ENCODE measurements at places on chromosomes 7 and 10. TPM values are rescaled to one million over a fixed set of nuclear protein-coding genes. Genes with fewer than 3 reads are reported as not detected.

Gene SYNPO2L
- 0.34 TPM for total RNA-seq

- DNase-seq: no peak
Measured at GRCh38 chr7:80466636-80467035, 45.2 kb downstream of the GNAT3 start.

DNA sequence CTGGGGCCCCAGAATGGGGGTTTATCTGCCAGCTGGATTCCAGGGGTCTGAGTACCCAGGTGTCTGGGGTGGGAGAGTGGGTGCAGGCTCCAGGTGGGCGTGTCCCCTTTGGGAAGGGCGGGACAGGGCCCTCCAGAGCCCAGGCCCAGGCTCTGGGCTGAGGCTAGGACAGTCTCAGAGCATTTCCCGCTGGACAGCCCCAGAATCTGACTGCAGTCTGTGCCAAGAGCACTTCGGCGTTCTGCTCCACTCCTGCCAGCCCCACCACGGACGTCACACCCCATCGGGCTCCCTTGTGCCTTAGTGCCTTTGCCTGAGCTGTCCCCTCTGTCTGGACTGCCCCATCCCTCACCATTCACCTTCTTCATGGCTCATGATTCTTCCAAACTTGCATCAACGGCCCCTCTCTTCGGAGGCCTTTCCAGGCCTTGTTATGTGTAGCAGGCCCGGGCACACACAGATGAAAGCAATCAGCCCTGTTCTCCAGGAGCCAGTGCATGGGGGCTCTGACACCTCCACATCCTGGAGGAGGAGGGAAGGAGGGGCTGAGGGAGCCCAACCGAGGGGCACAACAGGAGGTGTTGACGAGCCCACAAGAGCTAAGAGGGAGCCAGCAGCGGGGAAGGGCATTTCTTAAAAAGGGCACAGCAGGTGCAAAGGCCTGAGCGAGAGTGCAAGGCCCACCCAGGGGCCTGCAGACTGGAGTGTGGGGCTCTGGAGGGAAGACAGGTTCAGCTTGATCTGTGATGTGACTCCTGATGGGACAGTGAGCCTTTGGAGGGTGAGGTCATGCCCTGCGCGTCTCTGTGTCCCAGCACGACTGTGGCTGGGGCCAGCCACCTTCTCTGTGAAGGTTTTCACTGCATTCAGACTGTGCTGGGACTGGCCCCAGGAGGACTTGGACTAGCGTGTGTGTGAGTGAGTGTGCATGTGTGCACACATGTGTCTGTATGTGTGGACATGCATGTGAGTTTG lies 41.7 kb downstream of the GTF2IRD1 start:
- DNase-seq: no peak

DNA sequence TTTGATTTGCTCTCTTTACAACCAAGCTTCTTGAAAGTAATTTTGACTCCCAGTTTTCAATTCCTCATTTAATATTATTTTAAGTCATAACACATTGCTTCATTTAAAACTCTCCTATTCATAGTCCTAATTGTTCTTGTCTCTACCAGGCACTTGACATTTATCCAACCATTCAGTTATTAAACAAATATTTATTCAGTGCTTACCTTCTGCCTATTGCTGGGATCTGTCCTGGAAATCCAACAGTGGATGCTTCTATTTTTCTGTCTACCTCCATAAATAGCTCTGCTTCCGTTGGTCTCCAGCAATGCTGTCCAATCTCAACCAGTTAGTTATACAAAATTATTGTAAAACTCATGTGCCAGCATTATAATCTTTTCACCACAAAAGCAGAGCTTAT lies 615.1 kb downstream of the ZWINT start:
- no peak for DNase-seq

DNA sequence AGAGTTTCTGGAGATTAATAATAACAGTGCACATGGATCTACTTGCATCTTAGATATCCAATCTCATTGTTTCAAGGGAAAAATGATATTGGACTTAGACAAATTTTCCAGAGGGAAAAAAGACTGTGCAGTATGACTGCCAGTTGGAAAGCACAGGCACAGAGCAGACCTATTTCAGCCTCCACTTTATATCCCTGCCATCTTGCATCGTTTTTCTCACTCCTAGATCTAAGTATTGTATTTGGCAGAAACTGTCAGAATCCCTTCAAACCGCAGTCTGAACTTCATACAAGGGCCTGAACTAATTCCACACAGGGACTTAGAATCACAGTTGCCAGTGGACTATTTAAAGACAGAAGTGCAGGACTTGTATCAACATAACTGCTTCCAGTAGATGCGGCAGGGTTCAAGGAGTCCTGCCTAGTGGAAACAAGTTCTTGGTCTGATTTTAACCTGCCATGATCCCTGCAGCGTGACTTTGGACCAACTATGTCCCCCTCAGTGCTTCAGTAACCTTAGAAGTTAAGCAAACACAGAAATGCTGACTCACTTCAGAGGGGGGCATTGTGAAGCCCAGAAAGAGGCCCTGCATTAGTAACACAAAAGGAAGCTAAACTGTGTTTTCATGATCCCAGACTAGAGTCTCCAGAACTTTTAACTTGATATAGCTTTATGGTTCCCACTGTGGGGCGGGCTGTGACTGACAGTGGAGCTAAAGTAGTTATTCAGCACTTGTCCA lies 95.7 kb upstream of the PALS2 start:
- peak; percentile 45 for DNase-seq

- no peak for DNase-seq
Measured at GRCh38 chr10:62769574-62770242, 34.8 kb upstream of the ADO start.

- DNase-seq: no peak
Measured at GRCh38 chr10:66349726-66350125, 576.1 kb upstream of the LRRTM3 start.

DNA sequence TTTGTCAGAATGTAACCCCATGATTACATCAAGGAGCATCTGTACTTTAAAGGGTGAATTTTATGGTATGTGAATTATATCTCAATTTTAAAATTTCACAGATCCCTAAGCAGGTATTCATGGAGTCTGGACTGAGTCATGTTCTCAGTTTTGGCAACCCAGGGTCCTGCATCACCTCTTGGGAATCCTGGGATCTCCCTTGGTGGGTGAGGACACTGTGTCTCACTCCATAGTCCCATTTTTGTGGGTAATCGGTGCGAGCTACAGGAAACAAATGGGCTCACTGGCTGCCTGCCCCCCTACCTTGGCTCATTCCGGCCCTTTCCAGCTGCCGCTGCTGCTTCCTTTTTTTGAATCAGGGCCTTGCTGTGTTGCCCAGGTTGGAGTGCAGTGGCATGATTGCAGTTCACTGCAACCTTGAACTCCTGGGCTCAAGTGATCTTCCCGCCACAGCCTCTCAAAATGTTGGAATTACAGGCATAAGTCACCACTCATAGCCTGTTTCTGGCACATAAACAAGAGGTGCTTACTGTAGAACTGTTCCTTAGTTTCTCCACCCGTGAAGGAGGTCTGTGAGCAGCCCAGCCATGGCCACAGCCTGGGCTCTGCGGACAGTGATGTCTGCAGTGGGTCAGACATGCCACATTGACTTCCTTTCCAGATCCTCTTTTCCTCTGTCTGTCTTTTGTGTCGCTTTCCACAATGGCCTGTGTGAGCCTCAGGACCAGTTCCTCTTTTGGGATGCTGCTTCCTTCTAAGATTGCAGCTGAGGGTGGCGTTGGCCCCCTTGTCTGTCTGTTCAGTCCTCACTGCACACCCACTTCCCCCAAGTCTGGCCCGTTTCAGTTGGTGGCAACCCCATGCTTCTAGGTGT lies 14.5 kb downstream of the PALD1 start:
- no peak for DNase-seq

Data from Calu3 (cell line).